ENCODE measurements at places on chromosomes 13 and 19. TPM values are rescaled to one million over a fixed set of nuclear protein-coding genes. Genes with fewer than 3 reads are reported as not detected.

- DNase-seq: no peak
These were observed 4.2 kb upstream of the OR7G3 start for GRCh38 chr19:9130965-9131364.

DNA sequence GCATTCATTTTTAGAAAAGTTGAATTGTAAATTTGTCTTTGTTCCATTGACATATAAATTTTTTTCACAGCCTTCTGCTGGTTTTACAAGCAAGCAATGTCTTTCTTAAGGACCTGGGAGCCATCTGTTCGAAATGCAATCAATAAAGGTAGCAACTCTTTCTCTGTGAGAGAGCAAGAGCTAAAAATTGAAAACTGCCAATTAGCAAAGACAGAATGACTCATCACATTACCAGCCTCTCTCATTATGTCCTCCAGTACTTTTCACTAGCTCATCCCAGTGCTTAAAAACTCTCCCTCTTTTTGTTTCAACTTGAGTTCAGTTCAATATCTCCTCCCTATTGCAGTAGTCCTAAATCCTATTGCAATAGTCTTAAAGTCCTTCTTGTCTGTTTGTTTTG lies 760.7 kb upstream of the SLITRK6 start:
- no peak for DNase-seq

DNA sequence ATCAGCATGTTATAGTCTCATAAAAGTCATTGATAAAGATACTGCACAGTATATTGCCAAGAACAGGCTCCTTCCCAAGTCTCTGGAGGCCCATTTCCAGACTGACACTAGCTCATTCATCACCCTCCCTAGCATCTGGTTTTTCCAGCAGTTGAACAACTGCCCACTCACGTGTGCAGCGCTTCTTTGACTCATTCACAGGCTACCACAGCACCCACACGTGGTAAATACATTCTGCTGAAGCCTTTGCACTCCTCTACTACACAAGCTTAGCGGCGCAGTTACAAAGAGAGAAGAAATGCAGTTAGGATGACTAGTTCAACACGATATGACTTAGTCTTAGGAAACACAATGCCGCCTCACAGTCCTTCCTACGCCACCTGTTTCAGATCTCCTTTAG lies 87.7 kb downstream of the DOCK9 start:
- DNase-seq: peak; percentile 9

GRCh38 chr13:70080012-70080411 lies 27.6 kb upstream of the ATXN8OS start:
- DNase-seq: no peak

DNA sequence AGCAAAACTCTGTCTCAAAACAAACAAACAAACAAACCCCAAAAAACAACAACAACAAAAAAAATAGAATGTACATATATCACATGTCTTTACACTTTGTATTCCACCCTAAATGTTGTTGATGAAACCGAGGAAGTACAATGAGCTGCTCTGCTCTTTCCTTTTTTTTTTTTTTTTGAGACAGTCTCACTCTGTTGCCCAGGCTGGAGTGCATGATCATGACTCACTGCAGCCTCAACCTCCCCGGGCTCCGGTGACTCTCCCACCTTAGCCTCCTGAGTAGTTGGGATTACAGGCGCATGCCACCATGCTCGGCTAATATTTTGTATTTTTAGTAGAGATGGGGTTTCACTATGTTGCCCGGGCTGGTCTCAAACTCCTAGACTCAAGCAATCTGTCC lies 30.6 kb upstream of the LRP3 start:
- no peak for DNase-seq

- DNase-seq: no peak
These were observed 252.8 kb downstream of the B3GLCT start for GRCh38 chr13:31452525-31452924.

- peak; percentile 42 for DNase-seq
These were observed 673 bp downstream of the SPATA13 start for GRCh38 chr13:24161010-24161775.

GRCh38 chr19:3208317-3209207 lies 15.9 kb upstream of the CELF5 start:
- DNase-seq: no peak

- DNase-seq: no peak
These were observed at the start of gene TMEM238 for GRCh38 chr19:55384131-55384919. Gene TMEM238 (minus strand): TSS chr19:55384292. CDS start chr19:55384259, 33 bp downstream.

- DNase-seq: peak; percentile 44
These were observed 16.4 kb upstream of the CYP2B6 start for GRCh38 chr19:40974633-40975037.

GRCh38 chr13:85538957-85539356 lies 260.3 kb downstream of the SLITRK6 start:
- DNase-seq: no peak

DNA sequence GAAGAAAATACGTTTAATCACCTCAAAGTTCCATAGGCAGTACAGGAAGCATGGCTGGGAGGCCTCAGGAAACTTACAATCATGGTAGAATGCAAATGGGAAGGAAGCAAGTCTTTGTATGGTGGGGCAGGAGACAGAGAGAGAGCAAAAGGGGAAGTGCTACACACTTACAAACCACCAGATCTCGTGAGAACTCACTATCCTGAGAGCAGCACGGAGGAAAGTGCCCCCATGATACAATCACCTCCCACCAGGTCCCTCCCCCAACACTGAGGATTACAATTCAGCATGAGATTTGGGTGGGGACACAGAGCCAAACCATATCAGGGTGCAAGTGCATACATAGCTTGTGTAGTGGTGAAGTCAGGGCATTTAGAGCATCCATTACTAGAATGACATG lies 92.3 kb upstream of the ANKRD10 start:
- no peak for DNase-seq

- no peak for DNase-seq
These were observed 167.0 kb downstream of the COG6 start for GRCh38 chr13:39822437-39822836.

DNA sequence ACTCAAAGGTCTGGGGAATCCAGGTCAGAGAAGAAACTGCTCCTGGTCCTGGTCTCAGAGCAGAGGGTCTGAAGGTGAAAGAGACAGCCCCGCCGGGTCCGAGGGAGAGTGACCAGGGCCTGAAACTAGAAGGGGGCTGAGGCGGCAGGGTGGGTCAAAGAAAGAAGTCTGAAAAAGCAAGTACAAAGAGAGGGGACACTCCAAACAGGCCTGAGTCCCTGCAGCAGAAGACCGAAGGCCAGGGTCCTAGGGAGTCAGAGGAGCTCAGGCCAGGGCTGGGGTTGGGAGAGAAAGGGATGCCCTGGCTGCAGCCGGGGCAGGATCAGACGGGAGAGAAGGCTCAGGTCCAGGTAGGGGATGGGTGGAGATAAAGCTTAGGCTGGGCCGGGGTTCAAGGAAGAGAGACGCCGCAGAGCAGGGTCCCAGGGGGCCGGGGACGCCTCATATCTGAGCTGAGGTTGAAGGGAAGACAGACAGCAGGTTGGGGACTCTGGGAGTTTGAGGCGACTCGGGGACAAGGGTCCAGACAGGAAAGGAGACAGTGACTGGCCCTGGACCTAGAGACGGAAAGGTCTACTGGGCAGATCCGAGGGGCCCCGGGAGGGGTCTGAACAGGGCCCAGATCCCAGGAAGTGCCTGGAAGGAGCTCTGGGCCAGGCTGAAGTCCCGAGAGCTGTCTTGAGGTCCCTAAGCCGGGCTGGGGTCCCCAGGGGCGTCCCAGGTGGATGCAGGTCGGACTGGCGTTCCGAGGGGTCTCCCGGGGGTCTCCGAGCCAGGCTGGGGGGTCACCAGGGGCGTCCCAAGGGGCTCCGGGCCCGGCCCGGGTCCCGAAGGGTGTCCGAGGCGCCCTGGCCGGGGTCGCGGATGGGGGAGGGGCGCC lies 795 bp downstream of the MLLT1 start:
- no peak for DNase-seq

GRCh38 chr13:71603255-71603654 lies 263.7 kb downstream of the DACH1 start:
- DNase-seq: no peak

- DNase-seq: no peak
These were observed 29.5 kb upstream of the POU2F2 start for GRCh38 chr19:42161616-42162263.

- DNase-seq: no peak
These were observed 14.4 kb downstream of the GRTP1 start for GRCh38 chr13:113349491-113349890.

DNA sequence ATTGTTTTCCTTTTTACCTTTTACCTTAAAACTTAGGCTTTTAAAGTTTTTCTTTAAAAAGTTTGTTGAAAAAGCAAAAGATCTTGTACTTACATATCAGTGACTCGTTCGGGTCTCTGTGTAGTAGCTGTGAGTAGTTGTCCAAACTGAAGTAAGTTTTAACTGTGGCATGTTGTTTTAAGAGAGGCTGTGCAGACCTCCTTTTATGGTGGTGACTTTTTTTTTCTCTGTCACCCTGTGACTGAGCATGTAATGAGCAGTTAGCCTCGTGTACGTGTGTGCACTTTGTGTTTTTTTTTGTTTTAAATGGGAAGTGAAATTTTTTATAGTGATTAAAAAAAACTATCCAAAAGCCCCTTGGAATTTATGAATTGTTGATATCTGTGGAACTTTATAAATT lies at the start of gene GPR183:
GPR183 (minus strand) TSS at position 153 of the 400 bp plus-strand sequence. CDS start 11,254 bp downstream, outside the sequence.
- no peak for DNase-seq

GRCh38 chr13:98220271-98220791 lies 43.3 kb upstream of the RNF113B start:
- no peak for DNase-seq

GRCh38 chr19:17076543-17076991 lies 990 bp downstream of the MYO9B start:
- no peak for DNase-seq

DNA sequence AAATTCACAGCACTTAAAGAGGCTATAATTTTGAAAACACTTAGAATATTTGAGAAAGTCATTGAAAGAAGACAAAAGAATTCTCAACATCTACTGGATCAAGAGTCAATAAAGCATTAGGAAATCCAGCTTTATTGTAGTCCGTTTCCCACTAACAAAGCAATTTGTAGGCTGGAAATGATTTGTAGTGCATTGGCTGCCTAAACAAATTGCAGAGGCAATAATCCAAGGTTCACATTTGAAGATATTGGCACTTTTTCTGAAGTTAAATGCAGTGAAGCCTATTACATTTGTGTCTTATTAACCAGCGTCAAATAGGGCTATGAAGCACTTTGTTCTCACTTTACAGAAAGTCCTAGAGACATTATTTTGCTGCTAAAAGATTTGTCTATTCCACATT lies 848.1 kb upstream of the SLITRK1 start:
- DNase-seq: no peak

DNA sequence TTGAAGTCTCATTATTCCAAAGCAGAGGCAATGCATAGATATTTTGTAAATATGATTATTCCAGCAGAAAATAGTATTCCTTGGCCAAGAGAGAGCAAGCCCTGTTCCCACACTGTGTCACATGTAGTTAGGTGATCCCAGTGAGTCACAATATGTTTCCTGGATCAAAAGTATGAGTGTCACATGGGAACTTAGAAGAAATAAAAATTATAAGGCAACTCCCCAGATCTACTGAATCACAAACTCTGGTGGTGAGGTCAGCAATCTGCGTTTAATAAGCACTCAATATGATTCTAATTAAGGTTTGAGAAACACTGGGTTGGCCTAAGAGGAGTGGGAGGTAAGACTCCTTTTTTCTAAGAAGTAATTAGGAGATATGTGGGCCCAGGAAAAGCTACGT lies 1504.5 kb upstream of the PCDH20 start:
- DNase-seq: no peak

DNA sequence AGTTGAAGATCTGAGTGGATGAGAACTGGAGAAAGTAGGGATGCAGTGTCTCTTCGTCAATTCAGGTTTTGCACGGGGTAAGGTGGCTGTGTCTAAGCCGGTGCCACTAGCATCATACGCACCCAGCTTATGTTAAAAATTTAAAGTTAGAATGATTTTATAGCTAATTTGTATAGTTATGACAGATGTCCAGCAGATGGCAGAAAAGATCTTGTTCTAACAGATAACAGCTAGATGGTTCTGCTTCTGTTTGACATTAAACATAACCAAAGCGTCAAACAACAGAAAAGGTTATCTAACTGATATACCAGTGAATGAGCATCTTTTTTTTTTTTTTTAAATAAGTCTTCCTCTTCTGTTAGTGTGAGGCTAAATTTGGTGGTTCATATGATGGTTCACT lies 18.8 kb upstream of the EDDM13 start:
- DNase-seq: peak; percentile 25

PCDH20 gene
- total RNA-seq: 17.9 TPM

GIPR gene
- total RNA-seq: 0.41 TPM

SULT2B1 gene
- total RNA-seq: 0.82 TPM

HSPB6 gene
- under 0.01 TPM for total RNA-seq

CEACAM3 gene
- total RNA-seq: not detected

GFY gene
- not detected for total RNA-seq

GNG7 gene
- total RNA-seq: 7.7 TPM
